ENCODE measurements at places on chromosomes 11 and 22.

DNA sequence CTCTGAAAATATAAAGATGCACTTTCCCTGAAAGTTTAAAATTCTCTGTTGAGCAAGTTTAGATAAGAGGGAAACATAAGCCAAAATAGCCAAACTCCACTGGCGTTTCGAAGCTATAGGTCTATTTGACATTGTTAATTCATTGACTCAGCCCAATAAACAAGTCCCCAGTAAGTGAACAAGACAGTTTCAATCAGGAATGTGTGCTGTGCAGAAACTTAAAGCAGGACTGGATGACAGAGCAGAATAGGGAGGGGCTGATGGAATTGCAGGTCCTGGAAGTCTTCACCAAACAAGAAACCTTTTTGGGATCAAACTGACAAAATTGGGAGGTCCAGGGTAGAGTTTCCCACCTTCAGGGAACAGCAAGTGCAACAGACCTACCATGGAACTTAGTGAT lies 8.9 kb upstream of the KDM4E start:
- DNase-seq = no peak

DNA sequence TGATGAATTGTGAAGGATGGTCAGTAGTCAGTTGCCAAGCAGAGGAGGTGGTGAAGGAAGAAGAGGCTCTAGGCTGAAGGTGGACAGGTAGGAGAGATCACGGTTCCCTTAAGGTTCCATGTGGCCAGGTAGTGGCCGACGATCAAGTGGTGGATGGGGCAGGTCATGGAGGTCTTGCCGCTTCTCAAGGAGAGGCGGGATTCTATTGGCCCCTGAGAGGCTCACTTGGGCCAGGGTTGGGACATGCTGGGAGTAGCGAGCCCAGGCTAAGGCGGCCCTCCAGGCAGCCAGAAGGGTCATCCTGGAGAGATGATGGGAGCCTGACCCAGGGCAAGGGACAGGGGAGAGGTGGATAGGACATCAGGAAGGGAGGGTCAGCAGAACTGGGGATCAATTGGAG lies 20.9 kb upstream of the TMPRSS4 start:
- DNase-seq = no peak

DNA sequence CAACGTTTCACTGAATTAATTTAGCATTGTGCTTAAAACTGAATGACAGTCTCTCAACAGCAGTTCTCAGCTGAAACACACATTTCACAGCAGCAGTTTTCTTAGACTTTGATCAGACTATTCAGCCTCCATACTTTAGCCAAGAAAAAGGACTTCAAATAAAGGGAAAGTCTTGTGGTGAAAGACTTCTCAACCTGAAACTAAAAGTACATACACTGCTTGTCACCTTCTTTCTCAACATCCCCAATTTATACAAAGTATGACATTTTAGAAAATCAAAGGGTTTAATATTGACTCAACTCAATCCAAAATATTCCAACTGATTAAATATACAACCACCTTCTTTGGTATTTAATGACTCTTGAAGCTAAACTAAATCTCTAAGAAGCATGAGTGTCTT lies 419.0 kb downstream of the LRRC4C start:
- DNase-seq = no peak

DNA sequence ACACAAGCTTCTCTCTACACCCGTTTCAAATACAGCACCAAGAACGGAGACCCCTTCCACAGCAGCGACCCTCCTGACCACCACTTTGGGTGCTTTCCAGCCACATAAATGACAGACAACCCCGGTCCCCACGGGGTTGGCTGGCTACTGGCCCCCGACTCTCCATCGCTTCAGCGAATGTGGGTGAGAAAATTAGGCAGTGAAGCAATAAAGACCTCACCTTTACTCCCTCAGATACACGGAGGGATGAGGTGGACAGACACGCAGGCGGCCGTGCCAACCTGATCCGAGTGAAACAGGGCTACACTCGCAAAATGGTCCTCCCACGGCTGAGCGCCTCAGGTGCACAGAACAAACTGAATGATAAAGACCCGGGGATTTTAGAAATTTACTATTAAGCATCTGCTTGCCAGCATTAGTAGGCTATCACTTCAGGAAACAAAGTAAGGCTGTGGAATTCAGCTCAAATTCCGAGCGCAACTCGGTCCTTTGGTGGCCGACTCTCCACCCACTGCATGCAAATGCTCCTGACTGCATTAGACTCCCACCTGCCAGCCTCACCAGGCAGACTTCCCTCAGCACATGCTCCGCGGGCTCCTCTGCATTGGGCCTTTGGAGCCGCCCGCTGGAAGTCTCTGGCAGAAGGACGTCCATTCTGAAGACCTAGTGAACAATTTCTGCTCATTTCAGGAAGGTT lies 12.8 kb upstream of the EFCAB6 start:
- DNase-seq = peak; percentile 38

DNA sequence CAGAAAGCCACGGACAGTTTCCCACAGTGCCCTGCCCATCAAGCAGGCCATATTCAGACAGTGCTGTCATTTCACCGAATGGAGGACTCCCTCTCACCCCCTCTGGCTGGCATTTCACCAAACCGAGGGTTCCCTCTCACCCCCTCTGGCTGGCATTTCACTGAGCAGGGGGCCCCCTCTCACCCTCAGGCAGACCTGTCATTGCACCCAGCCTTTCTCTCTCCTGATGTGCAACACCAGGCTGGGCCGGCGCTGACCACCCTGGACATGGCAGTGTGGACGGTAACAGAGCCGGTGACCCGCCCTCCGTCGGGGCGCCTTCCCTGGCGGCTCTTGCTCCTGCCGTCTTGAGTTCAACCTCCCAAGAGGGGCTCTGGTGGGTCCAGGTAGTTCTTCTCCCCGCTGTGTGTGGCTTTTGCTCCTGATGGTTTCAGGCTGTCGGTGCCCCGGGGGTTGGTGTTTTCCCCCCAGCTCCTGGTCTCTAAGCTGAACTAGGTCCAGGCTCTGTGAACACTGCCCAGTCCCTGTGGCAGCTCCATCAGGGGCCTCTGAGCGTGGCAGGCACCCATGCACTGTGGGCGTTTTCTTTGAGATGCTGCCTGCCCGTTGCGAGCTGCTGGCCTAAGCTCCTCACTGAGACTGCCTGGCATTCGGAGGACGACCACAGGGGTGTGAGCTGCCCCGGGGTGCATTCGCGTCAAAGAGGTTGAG lies 46.9 kb downstream of the SMIM38 start:
- DNase-seq = no peak

DNA sequence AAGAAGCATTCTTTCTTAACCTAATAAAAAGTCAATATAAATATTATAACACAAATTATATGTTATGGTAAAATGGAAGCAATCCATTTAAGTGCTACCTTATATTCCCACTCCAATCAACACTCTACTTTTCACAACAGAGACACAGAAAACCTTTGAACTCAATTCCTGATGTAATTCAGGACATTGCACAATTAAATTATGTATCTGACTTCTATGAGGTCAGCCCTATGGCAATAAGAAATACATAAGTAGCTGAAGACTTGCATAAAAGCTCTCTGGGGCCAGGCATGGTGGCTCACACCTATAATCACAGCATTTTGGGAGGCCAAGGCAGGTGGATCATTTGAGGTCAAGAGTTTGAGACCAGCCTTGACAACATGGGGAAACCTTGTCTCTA lies 6.8 kb downstream of the OR4D10 start:
- DNase-seq = no peak

- no peak for DNase-seq
Observed at GRCh38 chr22:44438481-44439131, 59.4 kb downstream of the RTL6 start.

DNA sequence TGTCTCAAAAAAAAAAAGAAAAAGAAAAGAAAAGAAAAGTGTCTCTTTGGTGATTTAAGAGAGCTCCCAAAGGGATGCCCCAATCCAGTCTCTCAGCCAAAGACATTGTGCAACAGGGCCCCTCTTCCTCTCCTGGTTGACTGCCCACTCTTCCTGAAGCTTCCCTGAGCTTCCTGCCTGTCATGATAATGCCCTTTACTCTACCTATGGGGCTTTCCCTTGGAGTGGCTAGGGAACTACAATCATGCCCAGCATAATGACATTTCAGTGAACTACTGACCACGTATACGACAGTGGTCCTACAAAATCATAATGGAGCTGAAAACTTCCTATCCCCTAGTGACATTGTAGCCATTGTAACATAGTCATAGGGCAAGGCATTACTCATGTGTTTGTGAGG lies 118.0 kb downstream of the RASSF10 start:
- DNase-seq = no peak

- no peak for DNase-seq
Observed at GRCh38 chr11:117439256-117439655, 111.6 kb downstream of the CEP164 start.

- DNase-seq = no peak
Observed at GRCh38 chr11:103069367-103069766, 22.6 kb downstream of the DCUN1D5 start.

DNA sequence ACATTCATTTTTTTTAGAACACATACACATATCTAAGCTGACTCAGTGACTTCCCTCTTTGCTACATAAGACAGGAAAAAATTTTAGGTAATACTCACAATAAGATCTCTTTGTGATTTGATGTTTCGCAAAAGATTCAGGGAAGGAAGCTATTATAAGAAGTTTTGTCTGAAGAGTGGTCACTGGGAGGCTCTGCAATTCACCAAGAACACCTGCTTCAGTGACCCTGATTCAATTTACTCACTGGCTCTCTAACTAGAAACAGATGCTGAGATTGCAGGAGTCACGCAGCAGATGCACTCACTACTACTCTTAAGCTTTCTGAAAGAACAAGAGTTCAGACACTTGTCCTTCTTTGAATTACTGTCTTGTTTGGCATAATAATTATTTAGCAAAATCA lies 193.6 kb upstream of the DDI1 start:
- no peak for DNase-seq

- DNase-seq = no peak
Observed at GRCh38 chr11:112728288-112728687, 232.9 kb upstream of the NCAM1 start.
